Stimulated activated CD8-positive, alpha-beta memory T cell treated with anti-CD3 and anti-CD28 coated beads, Interleukin-4, amount 100 ng/mL, for 1 hour (primary cell): ENCODE measurements at places on chromosomes 4 and X.

DNA sequence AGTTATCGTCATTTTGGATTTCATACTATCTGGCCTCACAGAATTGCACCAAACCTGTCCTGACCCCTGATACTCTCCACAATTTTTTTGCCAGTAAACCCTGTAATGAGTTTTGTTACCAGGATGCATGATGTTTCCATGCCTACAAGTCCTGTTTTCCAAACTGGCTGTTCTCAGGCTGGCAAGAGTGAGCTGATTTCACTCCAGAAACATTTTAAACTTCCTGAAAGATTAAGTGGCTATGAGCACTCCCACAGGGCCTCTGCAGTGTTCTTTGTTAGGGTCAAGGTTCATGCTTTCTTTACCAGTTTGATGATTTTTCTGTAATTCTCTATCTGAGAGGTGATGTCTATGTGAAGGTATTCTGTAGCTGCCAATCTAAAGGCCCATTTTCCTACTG, 31.7 kb upstream of the PDLIM3 start:
- no peak for DNase-seq

- DNase-seq: no peak
These were observed 509 bp upstream of the USP11 start for GRCh38 chrX:47232197-47232802.

GRCh38 chr4:139129206-139129605, 47.8 kb downstream of the ELF2 start:
- DNase-seq: no peak

GRCh38 chr4:31768756-31769155, 1048.6 kb downstream of the PCDH7 start:
- DNase-seq: no peak

DNA sequence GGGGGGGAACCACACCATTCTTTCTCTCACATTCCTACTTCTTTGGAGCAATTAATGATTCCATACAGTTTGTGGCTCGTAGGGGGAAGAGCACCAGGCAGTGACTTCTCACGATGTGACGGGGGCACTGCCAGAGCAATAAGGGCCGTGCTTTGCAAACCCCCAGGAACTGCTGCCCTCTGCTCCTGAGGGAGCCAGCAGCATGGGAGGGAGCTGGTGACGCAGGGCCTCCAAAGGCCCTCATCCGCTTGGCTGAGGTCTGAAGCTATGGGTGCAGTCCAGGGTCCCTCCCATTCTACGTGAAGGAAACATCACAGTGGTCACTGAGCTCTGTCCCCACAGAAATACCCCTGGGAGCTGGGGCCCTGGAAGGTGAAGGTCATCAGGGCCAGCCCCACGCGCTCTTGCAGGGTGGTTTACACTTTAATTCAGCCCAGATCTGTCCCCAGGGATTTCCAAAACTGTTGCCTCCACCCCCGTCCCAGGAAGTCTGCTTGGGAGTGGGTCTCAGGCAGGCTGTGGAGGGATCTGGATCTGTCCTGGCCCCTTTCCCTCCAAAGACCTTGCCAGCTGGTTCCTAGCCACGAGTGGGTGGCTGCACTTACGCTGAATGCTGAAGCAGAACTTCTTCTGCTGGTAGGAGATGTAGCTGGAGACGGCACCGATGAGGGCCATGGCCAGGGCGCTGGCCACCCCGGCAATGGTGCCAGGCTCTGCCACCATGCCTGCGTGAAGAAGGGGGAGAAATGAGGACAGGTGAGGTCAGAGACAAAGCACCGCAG, 82.6 kb downstream of the MTMR1 start:
- no peak for DNase-seq

- DNase-seq: no peak
These were observed 104.7 kb upstream of the KLHL13 start for GRCh38 chrX:118221270-118221669.
